ENCODE measurements at places on chromosomes 2 and 18.
A peak's percentile ranks its signal among the peaks of the same experiment; 100 is the strongest.

DNA sequence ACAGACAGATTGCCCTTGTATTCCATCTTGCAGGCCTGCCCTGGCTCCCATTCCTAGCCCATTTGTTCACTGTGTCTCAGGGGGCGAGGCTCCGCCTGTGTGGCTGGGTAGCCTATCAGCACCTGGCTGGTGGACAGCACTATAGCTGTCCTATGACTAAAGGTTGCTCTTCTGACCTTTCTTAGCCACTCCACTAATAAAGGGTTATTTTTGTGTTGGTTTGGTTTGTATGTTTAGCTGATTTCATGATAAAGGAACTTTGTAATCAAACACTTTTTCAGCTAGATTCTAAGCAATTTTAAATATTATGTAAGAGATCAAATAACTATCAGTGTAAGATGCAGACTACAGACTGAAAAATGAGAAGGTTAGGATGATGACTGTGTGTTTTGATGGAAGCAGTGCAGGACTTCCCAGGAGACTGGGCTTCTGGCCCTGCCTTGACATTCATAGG lies 72.2 kb downstream of the CRIM1 start:
- no peak for DNase-seq

DNA sequence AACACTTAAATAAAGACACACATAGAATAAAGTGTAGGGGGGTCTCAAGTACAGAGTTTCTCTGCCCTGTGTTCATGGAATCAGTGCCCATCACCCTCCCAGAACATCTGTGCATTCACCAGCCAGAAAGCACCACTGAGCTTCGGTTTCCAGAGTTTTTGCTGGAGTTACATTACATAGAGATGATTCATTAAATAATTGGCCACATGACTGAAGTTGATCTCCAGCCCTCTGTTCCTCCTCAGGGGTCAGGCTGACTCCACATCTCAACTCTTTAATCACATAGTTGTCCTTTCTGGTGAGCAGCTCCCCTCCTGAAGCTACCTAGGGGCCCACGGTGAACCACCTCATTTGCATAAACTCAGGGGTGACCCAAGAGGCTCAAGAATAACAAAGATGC lies 129.8 kb downstream of the METTL4 start:
- no peak for DNase-seq

DNA sequence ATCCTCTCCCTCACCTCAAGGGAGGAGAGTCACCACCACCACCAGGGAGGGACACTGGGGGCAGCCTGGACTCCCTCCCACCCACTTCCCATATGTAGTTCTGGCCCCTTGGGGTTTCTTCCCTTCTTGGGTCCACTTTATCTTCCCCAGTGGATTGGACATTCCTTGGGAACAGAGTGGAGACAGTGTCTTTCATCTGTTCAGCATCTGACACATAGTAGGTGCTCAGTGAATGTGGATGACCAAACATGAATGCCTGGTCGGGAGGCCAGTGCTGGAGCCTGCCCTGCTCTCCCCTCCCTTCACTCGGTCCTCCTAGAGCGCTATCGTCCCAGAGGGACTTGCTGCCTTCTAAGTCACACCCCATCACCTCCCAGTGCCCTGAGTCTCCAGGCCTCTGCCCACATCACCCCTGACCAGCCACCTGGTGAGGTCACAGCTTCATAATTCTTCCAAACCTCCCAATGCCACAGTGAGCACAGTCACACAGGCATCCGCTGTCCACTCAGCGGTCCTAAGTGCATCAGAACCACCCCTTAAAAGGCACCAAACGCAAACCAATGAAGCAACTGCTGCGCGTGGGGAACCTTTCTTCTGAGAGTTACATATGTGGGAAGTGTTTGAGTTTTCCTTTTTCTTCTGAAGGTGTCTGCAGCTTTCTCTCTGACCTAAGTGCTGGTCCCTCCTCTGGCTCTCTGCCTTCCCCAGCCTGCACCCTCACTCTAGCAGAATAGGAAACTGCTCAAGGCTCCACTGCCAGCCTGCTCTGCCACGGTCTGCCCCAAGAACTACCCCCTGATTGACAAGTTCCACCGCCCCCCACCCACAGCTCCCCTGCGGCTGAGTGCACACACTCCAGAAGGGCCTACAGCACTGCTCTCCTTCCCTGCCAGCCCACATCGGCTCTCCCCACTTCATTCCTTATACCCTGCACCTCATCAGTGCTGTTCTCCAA lies 7.2 kb upstream of the SFXN5 start:
- no peak for DNase-seq

DNA sequence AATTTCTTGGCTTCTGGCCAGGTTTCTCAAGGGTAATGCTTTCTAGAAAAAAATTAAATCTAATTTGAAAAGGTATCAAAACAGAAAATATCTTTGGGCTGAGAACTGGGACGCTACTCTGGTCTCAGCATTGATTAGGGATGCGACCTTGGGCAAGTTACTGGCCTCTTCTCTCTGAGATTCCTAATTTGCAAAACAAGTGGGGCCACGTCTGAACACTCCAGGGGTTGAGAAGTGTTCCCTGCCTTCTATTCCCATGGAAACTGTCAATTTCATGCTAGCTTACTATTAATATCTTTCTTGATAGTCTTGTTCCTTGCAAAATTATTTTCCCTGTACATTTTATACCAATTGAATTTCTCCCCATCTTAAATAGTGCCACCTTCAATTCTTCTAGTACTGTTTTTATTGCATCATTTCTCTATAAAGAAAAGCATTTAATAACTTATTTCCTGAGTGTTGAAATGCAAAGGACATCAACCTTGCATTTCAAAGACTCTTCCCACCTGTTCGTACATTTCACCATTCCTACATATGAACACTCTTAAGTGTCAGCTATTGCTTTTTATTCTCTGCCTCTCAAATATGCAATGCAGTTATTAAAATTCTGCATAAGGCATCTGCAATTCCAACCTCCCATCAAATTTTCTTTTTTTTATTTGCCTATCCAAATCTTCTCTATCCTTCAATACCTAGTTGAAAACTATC lies 118.3 kb upstream of the DSEL start:
- no peak for DNase-seq

DNA sequence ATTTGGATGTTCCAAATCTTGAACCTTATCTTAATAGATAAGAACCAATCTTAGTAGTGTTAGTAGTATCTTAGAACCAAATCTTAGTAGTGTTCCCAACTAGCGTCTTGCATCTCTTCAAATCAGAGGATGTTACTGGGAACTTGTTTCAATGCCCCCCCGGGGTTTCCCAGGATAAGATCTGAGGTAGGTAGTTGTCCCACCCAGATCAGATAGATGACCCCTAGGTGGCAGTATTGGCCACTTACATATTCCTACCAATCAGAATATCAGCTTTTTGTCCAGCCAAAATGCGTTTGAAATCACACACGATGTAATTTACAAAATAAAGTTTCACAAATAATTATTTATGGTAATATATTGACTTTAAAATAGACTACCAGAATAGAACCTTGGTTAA lies 314.8 kb downstream of the MBD2 start:
- no peak for DNase-seq

DNA sequence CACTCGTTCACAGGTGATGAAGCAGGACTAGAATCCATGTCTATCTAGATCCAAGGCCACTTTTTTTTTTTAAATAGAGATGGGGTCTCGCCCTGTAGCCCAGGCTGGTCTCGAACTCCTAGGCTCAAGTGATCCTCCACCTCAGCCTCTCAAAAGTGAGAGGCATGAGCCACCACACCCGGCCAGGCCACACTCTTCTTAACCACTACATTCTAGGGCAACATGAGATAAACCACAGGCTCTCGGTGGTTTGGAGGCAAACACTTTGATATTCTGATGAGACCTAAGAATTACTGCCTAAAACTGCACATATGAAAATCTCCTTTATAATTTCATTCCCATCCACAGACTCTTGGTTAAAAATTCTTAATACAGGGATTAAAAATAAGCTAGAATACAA lies 51.8 kb downstream of the USP34 start:
- no peak for DNase-seq

DNA sequence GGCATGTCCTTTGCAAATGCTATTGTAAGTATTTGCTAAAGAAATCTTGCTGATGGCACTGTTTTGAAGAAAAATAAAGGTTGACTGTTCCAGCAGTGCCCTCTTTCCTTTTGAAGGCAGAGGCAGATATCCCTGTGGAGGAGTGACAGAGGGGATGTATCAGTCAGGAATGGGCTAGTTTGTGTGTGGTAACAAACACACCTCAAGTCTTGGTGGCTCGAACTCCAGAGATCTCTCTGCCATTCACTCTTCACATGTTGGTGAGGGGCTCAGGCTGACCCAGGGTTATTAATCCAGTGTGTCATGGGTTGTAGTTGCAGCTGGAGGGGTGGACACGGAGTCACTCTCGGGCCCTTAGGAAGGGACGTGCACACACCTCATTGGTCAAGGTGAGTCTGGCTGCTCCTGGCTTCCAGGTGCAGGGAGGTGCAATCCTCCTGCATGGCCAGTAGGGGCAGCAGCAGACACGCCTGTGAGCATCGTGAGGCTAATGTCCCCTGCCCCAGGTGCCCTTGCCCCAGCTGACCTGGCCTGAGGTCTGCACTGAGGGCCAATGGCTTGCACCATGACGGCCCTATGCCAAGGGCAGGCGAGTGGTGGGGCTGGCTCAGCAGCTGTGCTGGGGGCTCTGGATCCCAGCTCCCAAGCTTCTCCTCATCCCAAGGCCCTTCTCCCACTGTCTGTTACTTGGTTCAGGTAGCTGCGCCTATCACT lies 146.5 kb downstream of the ASB1 start:
- peak; percentile 16 for DNase-seq

GRCh38 chr2:119293900-119294299 lies 70.3 kb downstream of the STEAP3 start:
- DNase-seq = no peak

DNA sequence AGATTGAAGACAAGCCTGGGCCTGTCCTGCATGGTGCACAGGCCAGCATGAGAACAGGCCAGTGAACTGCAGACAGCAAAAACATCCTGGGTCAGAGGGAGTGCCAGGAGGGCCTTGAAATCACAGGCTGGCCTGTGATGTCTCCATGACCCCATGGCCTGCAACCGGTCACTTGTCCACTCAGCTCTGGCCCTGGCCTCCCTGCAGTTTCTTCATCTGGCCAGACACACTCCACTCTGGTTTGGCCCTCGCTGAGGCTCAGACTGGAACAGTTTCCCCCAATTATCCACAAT lies 12.6 kb downstream of the CYRIA start:
- no peak for DNase-seq

DNA sequence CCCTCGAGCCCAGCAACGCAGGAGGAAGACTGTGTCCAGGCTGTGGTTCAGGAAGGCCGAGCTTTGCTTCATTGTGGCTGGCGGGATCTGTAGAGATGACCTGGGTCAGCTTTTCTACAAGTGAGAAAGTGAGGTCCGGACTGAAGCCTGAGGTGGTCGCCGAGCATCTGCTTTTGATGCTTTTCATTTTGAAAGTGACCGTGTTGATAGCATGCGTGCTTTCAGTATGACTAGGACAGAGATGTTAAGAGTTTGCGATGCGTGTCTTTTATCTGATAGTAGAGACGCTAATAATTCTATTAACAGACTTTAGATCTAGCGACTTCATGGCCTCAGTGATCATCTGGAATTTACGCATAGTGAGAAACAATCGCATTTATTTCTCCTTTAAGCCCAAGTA lies 28.1 kb downstream of the CTDP1 start:
- no peak for DNase-seq

GRCh38 chr2:156338578-156338977 lies 6.1 kb upstream of the NR4A2 start:
- no peak for DNase-seq

GRCh38 chr2:200320344-200320743 lies 13.9 kb downstream of the SPATS2L start:
- DNase-seq = no peak

- DNase-seq = no peak
These were observed 50.1 kb upstream of the ITM2C start for GRCh38 chr2:230814616-230815015.

DNA sequence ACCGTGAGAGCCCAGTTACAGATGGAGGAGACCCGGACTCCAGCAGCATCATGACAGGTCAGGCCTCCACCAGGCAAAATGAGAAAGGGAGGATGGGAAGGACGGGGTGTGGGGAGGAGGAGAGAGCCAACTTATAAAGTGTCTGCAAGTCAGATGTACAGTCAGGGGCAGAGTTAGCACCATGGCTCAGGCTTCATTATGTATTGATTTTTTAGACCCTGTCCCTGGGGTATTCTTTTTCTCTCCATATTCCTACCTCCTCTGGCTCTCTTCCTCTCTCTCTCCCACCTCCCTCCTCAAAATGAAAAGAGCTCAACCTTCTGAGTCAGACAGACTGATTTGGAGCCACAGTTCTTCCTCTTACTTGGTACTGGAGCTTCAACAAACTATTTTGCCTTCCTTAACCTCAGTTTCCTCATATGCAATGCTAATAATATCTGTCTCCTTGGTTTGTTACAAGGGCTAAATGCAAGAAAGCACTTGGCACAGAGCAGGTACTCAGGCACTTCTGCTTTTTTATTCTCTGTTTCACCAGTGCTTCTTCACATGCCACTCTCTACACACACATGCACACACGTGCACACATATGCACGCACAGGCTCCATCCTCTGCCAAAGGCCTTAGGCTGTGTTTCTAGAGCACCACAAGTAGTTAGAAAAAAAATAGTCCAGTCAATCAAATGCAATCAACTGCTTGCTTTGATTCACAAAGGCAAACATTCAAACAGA lies 92.3 kb upstream of the PKDCC start:
- peak; percentile 63 for DNase-seq

DNA sequence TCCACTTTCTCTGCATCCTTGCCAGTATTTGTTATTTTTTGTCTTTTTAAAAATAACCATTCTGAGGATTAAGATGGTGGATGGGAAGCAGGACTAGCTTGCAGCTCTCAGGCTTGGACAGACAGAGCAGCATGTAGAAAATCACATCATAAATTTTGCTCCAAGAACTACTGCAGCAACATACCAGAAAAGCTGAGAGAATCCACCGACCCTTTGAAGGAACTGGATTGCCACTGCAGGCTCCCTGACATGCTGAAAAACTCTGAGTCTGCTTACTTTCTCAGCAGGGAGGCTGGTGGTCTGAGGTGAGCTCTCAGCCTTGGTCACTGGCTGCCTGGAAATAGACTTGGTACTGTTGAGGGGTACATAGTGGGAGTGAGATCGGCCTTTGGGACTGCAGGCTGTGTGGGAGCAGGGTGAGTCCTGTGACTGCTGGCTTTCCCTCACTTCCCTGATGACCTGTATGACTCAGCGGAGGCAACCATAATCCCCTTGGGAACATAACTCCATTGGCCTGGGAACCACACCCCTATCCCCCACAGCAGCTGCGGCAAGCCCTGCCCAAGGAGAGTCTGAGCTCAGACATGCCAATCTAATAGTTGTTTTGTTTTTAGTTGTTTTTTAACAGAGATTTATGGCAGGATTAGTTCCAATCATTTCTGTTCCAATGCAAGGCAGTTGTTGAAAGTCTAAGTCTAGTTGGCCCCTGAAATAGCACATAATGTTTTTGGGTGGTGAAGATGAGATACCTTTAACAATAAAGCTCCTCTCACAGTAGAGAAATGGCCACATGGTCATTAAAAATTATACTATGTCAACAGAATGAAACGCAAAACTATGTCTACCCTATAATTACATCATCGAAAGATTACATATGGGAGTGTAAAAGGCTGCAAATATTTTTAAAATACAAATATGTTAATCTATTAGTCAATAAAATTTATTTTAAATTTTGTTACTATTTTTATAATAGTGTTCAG lies 414.2 kb upstream of the CHAC2 start:
- no peak for DNase-seq
